ENCODE measurements at places on chromosomes 2 and 18.

- DNase-seq: no peak
Measured at GRCh38 chr2:148552675-148553331, 91.7 kb upstream of the EPC2 start.

- no peak for DNase-seq
Measured at GRCh38 chr2:152485954-152486736, 151.2 kb downstream of the FMNL2 start.

DNA sequence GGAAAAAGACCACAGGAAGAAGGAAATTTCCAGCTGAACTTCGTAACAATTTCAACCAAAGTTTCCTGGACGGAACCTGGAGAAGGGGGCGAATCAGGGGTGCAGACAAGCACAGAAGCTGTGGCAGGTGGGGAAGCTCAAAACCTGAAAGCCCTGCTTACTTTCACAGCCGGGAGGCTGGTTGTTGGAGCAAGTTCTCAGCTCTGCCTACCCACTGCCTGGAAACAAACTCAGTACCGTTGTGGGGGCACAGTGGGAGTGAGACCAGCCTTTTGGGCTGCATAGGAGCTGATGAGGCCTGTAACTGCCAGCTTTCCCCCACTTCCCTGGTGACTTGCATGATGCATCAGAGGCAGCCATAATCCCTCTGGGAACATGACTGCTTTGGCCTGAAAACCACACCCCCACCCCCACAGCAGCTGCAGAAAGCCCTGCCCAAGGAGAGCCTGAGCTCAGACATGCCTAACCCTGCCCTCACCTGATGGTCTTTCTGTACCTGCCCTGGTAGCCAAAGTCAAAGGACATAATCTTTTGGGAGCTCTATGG is 207.0 kb upstream of the VWC2L start:
- DNase-seq: no peak

- DNase-seq: no peak
Measured at GRCh38 chr2:219386532-219387280, 1.0 kb downstream of the DNPEP start.

- no peak for DNase-seq
Measured at GRCh38 chr18:55868909-55869308, 280.9 kb upstream of the TCF4 start.

DNA sequence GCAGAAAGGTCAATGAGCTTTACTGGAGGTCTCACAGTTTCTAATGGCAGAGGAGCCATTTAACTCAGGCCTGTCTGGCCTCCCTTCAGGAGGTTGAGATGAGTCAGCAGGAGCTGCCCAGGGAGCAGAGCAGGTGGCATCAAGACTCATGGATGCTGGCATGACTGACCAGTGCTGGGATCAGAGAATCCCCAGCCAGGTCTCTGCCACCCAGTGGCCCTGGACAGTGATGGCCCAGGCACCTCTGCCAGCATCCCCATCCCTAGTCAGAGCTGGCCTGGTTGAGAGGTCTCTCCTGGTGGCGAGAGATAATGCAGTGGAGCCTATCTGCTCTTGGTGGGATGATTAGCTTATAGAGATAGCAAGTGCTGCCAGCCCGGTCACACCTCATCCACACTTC is 43.1 kb downstream of the GYPC start:
- no peak for DNase-seq

DNA sequence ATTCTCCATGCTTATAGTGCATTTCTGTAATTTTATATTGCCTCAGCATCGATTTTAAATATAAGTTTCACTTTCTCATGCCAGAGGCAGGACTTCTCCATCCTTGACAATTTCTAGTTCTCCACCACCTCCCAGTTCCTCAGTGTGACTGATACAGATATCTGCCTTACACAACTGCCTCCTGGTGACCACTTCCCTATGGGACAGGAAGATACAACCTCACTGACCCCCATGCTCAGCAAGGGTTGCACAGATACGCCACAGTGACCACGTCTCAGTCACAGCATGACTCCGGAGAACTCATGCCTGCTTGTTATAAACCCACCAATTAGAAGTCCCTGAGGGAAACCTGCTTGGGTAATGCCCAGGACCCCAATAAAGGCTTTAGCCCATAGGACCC is 284.0 kb upstream of the MC4R start:
- no peak for DNase-seq

GRCh38 chr2:186894478-186894877 is 45.5 kb upstream of the ZSWIM2 start:
- DNase-seq: no peak

- DNase-seq: no peak
Measured at GRCh38 chr18:74901362-74902146, 303.9 kb downstream of the ZNF407 start.

DNA sequence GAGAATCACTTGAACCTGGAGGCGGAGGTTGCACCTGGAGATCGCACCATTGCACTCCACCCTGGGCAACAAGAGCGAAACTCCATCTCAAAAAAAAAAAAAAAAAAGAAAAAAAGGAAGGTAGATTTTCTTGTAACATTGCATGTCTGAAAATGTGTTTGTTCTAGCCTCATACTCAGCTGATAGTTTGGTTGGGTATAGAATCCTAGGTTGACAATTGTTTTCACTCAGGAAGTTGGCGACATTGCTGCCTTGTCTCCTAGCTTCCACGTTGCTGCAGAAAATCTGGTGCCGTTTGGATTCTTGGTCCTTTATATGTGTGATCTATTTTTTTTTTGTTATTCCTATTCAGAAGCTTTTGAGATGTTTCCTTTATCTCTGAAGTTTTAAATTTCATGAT is 4.7 kb downstream of the ING5 start:
- DNase-seq: no peak

DNA sequence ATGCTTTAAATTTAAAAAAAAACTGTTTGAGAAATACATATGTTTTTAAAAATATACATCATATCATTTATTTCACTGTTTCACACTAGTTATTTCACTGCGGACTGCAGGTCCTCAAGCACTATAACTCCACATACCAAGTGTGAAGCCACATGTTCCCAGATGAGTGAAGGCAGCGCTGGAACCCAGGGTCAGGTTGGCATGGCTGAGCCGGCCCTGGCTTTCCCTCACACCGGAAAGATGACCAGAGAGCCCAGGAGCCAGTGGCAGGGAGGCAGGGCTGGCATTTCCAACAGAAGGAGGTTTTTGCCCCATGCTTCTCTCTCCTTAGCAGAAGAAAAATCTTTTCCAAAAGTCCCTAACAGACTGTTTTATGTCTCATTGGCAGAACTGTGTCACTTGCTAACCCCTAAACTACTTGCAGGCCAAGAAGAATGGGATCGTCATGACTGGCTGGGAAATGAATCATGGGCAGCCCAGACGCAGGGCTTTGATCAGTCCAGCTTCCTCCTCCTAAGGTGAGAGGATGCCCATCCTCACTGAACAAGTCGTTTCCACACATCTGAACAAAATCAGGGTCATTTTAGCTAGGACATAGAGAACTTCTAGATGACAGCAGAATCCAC is 287.6 kb upstream of the HNRNPA3 start:
- DNase-seq: no peak

- DNase-seq: no peak
Measured at GRCh38 chr2:8542381-8543059, 139.3 kb upstream of the ID2 start.

- no peak for DNase-seq
Measured at GRCh38 chr2:31428001-31428418, 13.5 kb upstream of the XDH start.

DNA sequence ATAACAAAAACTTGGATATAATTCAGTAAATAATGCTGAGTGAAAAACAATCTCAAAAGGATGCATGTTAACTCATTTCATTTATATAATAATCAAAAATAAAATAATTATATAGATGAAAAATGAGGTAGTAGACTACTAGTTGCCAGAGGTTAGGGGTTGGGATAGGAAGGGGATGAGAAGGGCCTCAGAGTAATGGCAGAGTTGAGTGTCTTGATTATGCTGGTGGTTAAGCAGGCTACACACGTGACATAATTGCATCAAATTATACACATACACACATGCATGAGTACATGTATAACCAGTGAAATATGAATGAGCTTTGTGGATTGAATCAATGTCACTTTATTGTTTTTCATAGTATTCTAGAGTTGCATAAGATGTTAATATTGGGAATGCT is 201.0 kb downstream of the RIT2 start:
- DNase-seq: no peak

DNA sequence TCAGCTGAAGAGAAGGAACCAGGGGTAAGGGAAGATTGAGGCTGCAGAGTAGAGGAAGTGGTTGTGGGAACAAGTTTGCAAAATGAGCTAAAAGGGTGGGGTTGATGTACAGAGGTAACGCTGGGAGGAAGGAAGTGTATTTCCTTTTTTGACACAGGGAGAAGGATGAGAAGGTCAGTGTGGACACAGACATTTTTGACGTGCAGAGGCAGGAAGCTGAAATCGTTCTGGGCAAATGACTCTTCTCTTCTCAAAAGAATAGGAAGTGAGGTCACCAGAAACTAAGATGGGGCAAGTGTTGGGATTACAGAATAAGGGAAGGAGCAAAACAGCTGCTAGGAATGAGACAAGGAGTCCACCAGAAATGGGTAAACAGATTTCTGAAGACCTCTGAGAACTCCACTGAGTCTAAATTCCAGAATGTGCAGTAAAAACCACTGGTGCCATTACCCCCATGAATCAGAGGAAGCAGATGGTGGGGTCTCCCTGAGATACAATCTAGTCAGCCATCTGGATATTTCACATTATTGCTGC is 20.0 kb upstream of the RNF149 start:
- DNase-seq: no peak

- DNase-seq: no peak
Measured at GRCh38 chr2:24181849-24182248, 7.0 kb downstream of the FAM228A start.

DNA sequence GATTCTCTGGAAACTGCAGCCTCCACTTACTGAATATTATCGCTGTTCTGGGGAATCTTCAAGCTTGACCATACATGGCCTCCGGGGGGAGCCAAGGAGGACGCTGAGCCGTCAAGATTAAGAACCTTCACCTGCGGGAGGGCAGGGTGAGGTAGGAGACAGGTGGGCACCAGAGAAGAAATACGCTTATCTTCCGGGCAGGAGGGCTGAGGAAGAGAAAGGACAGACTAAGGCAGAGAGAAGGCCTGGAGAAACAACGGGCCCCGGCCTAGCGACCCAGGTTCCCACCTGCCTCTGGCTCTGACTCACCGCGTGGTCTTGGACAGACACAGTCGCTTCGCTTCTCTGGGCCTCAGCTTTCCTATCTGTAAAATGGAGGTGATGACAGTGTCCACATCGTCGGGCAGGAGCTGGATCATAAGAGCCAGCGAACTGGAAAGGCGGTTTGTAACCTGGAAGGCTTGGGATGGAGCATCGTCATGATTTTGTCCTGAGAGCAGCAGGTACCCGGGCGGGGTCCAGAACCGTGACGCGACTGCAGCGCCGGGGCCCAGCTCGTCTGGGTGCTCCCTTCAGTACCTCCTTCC is 659 bp downstream of the ZNF142 start:
- no peak for DNase-seq

DNA sequence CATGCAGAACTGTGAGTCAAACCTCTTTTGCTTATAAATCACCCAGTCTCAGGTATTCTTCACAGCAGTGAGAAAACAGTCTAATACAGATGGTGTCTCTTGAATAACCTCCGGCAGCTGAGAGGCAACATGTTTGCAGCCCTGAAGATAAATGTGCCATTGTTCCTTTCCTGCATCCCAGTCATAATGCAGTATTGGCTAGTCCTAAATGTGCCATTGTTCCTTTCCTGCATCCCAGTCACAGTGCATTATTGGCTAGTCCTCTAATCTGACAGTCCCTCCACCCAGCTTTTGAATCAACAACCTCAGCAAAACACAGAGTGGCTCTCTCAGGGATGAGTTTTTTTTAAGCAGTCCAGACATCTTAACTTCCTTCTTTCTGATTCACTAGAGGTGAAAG is 550.7 kb downstream of the RIT2 start:
- DNase-seq: no peak

GRCh38 chr2:5723791-5724735 is 31.9 kb downstream of the SOX11 start:
- DNase-seq: no peak

DNA sequence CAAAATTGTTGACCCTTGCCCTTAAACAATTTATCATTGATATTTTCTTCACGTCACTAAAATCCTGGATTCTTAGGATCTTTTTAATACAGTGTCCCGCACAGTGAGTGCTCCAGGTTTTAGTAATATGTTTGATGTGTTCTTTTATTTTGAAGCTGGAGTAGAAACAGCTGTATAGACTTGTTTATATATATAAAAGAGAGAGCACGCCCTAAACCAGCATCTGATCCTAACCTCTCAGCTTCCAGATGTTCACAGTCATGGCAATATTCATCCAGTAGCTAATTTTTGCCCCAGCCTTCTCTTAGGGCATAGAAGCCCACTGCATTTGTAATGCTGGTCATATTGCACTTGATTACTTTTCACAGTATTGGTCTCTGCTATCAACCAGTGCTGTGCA is 170.0 kb upstream of the EPAS1 start:
- no peak for DNase-seq

DNA sequence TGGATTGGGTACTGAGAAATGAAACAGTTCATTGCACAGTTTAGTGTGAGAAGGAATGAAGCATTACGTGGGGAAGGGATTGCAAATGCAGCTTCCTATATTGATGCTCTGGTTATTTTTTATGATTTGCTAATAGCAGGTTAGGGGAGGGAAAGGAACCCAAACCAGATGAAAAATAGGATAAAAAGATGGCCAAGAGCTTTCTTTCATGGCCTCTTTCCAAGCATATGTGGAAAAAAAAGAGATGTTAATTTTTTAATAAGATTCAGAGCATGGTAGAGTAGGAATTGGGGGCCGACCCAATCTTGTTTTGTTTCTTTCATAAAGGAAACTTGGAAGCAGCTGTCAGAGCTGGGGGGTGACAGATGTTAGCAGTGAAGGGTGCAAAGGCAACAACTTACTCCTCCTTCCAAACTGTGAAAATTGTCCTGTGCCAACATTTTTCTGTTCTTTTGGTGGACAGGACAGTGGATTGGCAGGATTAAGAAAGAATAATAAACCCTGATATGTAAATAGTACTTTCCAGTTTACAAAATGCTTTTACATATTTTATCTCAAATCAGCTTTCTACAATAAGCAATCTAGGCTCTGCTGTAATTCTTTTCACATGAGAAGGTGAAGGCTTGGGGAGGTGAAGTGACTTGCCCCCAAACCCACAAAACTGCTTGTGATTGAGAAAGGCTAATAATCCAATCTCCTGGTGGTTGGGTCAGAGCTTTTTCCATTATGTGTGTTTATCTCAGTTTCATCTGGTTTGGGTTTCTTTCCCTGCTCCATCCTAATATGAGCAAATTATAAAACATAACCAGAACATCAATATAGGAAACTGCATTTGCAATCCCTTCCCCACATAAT is 270.1 kb downstream of the ETAA1 start:
- DNase-seq: no peak

DNA sequence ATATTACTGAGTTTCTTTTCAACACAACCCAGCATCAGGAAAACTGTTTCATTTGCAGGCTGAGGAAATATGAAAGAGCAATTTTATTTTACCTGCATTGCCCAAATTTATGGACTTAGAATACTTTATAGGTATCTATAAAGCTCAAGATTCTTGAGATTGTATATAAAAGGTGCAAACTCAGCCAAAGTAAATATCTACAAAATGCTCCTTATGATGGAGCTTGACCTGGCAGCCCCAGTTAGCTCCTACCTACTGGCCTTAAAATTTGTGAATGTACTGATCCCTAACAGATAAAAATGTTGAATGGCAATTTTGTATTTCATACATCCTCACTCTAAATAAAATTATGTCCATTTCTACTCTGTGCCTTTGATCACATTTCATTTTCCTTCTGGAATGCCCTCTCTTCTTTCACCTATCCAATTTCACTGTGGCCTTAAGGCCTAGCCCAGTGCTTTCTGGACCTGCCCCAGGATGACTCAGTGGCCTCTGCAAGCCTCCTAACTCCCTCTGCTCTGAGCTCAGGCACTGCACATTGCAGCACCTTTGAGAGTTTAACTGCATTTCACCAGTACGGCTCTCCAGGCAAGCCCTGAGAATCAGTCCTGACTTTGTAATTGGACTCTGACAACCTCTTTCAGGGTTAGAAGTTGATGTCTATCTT is 125.9 kb downstream of the ANTXR1 start:
- no peak for DNase-seq
